ENCODE measurements at places on chromosomes 3 and 15.

GRCh38 chr3:87311309-87311708, 34.9 kb upstream of the POU1F1 start:
- DNase-seq, result no peak

DNA sequence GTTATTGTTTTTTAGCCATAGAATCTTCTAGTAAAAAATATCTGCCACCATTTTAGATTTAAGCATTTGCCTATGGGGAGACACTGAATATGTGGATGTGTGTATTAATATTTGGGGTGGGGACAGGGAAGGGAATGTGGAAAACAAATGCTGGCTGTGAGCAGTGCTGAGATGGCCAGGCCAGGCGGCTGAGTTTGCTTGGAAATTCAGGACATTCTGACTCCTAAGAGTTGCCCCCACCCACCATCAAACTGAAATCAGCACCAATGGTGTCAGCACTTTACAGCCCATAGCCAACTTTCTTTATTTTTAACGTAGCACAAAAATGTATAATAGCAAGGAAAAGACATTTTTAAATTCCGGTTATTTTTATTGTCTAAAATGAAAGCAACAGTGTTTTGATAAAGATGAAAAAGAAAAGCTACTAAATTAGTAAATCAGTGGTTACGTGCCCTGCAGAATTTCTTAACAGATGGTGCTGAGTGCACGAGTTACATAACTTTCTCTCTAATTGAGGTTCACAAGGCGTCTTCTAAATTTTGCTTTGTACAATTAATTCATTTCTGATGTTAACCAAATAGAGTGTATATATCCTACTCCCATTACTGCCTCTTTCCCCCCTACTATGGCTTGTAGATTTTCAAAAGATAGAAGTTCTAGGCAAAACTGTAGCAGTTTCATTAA, 34.0 kb downstream of the B3GALNT1 start:
- DNase-seq, result no peak

- no peak for DNase-seq
These were observed 5.5 kb downstream of the IL12A start for GRCh38 chr3:159994182-159994581.

- no peak for DNase-seq
These were observed 448 bp downstream of the PLXNB1 start for GRCh38 chr3:48429317-48429959.

GRCh38 chr15:94083467-94084052, 147.8 kb upstream of the MCTP2 start:
- peak; percentile 29 for DNase-seq

DNA sequence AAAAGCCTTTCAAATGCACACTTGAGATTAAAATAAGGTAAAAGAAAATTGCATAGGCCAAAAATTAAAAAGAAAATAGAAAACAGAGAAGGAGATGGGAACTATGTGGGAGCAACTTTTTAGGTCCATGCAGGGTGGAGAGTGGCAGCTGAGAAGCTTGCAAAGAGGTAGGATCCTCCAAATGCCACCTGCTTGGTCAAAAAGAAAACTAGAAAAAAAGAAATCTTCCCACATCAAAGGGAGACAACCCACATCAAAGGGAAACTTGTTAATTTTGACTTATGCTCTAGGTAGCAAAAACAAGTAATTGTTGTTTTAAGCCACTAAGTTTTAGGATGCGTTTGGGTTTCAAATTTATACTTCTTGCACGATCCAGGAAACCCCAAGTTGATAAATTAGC, 342.9 kb downstream of the IL20RB start:
- no peak for DNase-seq

GRCh38 chr3:131796111-131796510, 238.7 kb downstream of the CPNE4 start:
- DNase-seq, result no peak

DNA sequence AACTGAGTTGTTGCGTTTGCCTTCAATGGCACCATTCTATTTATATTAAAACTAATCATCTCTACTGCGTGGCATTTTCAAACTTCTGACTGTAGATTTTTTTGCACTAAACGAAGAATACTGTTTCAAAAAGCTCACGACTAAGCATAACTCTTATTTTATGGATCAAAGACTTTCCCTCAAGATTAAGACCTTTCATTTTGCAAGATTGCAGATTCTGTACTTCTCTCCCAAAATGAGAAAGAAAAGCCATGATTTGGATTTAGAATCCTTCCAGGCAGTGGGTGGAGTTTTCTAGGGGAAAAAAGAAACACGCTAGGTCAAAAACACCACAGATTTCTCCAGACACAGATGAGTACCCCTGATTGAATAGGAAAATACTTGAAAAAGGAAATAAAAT, 617.2 kb upstream of the NR2F2 start:
- no peak for DNase-seq

DNA sequence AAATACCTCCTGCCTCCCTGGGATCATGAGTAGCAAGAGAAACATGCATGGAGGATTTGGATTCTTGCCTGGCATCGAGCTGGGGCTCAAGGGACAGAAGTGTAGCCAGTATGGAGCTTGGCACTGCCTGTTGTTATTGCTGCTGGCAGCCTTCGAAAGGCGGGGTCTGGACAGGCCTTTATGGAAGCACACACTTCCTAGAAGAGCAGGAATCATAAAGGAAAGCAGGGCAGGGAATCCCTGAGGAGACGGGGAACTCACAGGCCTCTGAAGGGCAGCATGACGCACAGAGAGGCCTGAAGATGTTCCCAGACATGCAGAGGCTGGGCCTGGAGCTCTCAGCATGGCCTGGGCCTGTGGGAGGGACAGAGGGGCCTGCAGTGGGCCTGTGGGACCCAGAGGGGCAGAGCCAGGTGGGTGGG, 18.6 kb upstream of the SLC41A3 start:
- DNase-seq, result no peak

DNA sequence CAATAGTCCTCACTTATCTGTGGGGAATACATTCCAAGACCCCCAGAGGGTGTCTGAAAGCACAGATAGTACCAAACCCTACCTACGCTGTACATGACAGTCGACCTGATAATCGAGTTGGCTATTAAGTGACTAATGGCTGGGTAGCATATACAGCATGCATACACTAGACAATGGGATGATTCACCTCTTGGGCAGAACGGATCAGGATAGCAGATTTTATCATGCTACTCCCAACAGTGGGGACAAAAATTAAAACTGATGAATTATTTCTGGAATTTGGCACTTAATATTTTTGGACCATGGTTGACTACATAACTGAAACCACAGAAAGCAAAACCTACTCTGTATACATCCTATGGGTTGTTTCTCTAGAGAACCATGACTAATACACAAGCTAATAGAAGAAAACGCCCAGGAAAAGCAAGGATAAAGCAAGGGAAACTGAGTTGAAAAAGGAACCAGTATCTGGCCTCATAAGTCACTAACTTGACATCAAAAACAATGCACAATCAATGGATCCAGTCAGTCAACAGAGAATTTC, 15.5 kb downstream of the ATG3 start:
- DNase-seq, result no peak

DNA sequence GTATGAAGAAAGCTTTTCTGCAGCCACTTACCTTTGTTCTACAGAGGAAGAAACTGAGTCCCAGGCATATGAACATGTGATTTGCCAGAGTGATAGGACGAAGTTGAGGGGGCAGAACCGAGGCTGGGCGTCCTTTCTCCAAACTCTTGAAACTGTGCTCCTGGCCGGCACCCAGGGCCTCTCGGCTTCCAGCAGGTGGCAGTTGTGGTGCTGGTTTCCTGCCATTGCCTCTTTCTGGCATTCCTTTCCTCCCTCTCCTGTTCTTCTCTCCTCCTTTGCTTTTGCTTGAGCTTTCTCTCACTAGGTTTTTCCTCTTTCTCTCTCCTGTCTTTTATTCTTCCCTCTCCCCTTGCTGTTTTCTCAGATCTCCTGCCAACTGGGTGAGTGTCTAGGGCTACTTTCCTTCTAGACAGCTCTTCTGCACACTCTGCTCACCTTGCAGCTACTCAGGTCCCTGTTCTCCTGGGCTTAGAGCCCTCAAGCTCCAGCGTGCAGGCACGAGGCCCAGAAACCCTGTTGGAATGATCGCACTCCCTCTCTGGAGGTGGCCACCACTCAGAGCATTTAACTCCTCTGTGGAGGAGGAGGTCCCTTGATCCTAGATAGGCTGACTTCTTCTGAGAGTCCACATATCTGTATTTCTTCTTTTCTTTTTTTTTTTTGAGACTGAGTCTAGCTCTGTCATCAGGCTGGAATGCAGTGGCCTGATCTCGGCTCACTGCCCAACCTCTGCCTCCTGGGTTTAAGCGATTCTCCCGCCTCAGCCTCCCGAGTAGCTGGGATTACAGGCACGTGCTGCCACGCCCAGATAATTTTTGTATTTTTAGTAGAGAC, 26.2 kb downstream of the TRAK1 start:
- no peak for DNase-seq

GRCh38 chr3:126969586-126969985, 13.3 kb upstream of the PLXNA1 start:
- DNase-seq, result no peak

- DNase-seq, result no peak
These were observed 247.1 kb downstream of the BBX start for GRCh38 chr3:107769882-107770281.

- no peak for DNase-seq
These were observed 123.5 kb downstream of the RPLP1 start for GRCh38 chr15:69576035-69576526.

DNA sequence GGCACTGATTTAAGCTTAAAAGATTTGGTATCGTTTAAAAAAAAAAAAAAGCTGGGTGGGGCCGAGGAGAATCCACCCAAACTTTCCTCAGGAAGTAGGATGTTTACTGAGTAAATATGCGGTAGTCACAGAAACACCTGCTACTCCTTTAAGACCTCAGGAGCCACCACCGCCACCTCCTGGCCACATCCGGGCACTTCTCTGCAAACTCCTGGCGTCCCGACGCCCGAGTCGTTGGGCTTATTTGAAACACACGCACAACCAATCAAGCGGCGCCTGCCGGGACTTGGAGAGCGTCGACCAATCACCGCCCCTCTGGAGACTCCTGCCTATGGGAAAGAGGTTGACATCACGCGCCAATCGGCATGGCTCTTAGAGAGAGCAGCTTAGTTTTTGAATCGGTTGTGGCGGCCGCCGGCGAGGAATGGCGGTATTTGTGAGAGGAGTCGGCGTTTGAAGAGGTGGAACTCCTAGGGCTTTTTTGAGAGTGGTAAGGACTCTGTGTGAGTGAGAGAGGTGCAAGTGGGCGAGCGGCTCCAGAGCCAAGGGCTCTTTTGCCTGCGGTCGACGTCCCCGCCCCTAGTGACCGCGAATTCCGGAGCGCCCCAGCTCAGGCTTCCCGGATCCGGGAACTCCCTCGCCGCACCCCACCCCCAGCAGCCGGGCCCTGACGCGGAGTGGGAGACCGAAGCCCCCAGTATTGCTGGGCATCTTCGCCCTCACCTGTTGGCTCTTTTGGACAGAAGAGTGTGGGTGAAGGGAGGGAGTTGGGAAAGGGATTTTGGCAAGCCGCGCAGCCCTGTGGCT, at the start of gene ECT2:
ECT2 (plus strand) TSS at position 359 of the 807 bp plus-strand sequence. CDS start 3,805 bp downstream, outside the sequence.
- DNase-seq, result peak; percentile 99

GRCh38 chr3:32239307-32240158, 1.1 kb downstream of the CMTM8 start:
- no peak for DNase-seq

DNA sequence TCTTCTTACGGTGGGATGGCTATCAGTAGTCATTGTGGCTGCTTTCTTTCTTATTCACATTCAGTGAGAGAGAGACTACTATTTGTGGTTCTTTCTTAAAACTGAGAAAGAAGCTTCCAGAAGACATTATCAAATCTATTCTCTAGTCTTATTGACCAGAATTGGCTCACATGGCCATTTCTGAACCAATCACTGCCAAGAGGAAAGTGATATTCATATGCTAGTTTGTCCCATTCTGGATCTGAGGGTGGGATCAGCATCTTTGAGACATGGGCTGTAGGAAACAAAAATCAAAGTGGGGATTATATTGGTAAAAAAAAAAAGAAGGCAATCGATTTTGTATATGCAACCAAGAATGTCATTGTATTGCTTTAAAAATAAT, 106.4 kb upstream of the RASGRP1 start:
- no peak for DNase-seq

DNA sequence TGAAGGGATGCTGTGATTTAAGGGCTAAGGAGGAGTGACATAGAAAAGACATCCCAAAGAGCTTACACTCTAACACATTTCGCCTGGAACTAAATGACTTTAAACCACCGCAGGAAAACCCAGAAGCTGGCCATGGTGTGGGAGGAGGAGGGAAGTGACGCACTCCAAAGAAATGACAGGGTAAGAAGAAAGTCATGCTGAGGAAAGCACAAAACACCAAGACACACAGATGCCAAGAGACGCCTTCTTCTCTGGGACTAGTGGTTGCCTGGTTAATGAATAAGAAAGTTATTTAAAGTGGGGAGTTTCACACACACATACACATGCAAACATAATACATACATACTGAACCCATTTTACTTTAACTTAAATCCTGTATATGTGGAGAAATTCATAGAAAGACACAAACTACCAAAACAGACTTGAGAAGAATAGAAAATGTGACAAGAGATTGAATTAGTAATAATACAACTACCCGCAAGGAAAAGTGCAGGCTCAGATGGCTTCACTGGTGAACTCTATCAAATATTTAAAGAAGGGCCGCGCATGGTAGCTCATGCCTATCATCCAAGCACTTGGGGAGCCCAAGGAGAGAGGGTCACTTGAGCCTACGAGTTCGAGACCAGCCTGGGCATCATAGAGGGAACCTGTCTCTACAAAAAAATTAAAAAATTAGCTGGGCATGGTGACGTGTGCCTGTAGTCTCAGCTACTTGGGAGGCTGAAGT, 125.5 kb downstream of the NSMCE3 start:
- DNase-seq, result peak; percentile 18

Data from AG04450 (cell line).